ENCODE measurements at places on chromosomes 6 and 20.
A peak's percentile ranks its signal among the peaks of the same experiment; 100 is the strongest.

DNA sequence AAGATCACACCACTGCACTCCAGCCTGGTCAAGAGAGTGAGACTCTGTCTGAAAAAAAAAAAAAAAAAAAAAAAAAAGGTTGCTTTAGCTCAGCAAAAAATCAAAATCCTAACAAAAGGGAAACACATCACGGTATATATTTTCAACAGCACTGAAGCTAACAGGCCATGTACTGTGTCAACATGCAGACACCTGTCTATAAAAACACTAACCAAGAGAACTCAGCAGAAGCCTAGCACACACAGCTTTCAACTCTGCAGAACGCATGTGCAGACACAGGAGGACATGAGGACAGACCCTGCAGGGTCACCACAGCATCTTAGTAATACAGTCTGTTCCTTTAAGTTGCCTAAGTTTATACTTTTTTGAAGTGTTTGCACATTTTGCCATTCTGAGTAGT, 13.5 kb downstream of the NINL start:
- DNase-seq = no peak

GRCh38 chr6:143515061-143515760, 3.7 kb upstream of the FUCA2 start:
- DNase-seq = no peak

DNA sequence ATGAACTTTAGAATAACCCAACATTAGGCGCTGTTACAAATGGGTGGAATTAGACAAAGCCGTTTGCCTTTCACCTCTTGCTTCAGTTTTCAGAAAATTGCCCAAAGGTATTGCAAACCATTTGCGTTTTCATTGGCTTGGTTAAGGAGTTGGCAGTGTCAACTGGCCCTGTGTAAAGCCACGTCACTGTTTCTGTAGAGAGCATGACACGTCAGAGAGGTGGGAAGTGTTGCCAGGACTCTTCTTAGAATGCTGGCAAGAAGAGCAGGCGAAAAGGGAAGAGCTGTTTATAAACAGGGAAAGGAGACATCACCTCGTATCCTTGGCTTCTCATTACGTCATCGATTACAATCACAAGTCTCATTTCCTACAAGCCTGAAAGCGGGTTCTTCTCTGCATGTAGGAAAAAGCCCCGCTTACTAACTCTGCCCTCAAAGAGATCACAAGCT, 4.2 kb upstream of the IRF4 start:
- no peak for DNase-seq

DNA sequence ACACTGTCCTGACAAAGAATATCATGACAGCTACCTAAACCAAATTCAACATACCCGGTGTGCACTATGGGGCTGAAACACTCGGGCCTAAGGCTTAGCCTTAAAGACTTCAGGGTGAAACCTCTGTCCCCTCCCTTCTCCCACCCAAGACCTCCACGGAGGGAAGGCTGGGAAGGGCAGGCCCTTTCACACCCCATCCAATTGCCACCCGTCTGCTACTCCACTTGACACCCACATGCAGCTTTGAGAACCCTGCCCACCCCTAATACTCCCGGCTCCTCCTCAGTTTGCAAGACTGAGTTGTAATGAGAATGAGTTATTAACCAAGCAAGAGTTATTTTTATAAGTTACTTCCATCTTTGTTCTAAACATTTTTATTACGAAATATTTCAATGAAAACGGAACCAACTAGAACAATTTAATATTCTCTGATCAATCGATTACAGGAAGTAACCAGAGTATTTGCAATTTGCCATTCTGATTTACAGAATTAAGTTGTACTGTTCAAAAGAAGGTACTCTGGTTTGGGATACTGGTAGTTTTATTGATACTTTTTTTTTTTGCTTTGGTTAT, 3.7 kb downstream of the TAF4 start:
- DNase-seq = no peak

- DNase-seq = no peak
Measured at GRCh38 chr20:10540636-10541493, 105.8 kb downstream of the SLX4IP start.

DNA sequence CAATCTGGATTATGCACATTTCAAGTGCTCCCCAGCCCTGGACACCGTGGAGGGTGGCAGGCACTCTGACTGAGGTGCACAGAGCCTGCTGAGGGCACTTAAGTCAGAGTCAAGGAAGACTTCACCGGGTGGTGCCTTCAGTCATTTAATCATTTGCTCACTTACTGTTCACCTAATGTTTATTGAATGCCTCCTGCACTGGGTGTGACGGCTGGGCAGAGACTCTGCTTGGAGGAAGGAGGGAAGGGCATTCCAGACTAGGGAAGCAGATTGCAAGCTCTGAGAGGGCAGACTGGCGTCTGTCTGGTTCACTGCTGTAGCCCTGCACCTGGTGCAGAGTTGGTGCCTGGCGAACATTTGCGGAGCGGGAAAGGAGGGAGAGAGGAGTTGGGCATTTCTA, 54.2 kb upstream of the FAM83D start:
- no peak for DNase-seq

DNA sequence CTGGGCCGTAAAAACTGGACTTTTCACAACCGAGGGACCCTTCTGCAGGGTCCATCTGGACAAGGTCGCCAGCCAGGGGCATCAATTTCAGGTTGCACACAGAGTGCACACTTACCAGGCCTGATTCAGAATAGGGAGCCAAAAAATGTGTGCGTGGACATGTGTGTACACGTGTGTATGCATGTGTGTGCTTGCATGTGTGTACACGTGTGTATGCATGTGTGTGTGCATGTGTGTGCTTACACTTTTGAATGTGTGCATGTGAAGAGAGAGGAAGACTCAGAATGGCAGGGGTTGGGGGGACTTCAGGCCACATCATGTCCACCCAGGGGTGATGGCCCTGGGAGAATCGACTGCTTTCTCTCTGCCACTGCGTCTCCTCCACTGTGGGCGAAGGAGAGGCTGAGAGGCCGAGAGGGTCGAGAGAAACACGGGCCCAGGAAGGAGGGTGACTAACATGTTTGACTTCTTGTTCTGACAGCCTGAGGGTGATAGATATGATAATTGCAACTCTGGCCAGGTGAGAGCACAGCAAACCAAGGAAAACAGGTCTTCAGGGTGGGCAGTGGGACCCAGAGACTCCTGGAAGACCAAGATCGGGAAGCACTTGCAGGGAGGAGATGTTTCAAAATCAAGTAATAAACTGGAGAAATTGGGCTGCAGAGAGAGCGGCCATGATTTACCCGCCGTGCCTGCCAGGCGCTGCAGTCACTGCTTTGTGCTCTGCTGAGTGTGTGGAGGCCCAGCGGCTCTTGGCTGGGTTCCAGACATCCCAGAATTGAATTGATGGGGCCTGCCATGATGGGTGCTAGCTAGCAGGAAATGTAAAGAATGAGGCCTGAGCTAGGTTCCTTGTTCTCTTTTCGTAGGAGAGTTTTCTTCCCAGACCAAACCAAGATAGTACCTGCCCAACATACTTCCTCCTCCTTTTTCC, 310.8 kb downstream of the QKI start:
- DNase-seq = no peak

GRCh38 chr6:52519618-52520017, 57.2 kb downstream of the TRAM2 start:
- DNase-seq = no peak

- no peak for DNase-seq
Measured at GRCh38 chr6:33441457-33441856, 12.9 kb upstream of the ZBTB9 start.

GRCh38 chr6:145685932-145686331, 49.4 kb downstream of the EPM2A start:
- DNase-seq = no peak

DNA sequence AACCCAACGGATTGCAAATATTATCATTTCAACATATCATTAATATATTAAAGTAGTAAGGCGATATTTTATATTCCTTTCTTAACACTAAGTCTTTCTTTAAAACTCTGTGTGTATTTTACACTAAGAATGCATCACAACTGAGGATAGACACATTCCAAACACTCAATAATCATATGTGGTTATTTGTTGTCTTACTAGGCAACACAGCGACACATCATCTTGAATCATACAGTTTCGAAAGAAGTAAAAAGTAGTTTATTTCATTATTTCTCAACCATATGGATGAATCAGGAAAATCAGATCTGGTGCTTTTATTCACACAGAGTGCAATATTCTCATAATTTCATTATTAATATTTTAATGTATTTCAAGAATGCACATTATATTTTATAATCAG, 662.4 kb downstream of the EPHA7 start:
- no peak for DNase-seq

GRCh38 chr6:124927806-124928205, 34.4 kb upstream of the RNF217 start:
- DNase-seq = no peak

- no peak for DNase-seq
Measured at GRCh38 chr6:35036059-35036827, 104.9 kb downstream of the TCP11 start.

- DNase-seq = no peak
Measured at GRCh38 chr6:99080191-99080590, 132.4 kb upstream of the FBXL4 start.

DNA sequence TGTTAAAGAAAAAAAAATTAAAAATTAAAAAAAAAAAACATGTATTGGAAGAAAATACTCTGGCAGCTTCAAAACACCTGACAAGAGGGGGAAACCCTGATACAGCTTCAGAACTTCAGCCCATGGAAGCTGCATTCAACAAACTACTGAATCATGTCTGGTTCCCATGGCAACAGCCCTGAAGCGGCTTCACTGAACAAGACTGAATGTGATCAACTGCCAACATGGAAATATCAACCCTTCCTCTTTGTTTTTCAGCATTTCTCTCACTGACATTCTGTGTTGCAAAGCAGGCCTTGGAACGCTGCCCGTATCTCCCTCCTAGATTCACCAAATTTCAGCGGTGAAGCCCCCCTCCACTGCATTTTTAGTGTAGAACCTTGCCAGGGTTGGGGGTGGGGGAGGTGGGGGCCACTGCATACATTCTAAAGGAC, 91.3 kb upstream of the SHLD1 start:
- DNase-seq = no peak

DNA sequence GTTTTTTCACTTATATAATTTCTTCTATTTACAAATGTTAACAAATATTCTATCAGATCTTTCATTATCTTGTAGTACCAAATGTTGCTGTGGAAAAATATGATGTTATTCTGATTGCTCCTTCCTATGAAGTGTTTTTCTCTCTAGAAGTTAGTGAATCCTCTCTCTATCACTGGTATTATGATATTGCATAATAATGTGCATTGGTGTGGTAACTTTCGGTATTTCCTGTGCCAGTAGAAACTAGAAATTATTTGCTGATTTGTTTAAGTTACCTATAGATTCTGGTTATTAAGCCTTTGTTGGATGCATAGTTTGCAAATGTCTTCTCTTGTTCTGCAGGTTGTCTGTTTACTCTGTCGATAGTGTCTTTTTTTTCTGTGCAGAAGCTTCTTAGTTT, 342.5 kb downstream of the CENPW start:
- no peak for DNase-seq

GRCh38 chr20:25389858-25390537, 637 bp downstream of the ABHD12 start:
- DNase-seq = no peak

GRCh38 chr6:28258877-28259777, at the start of gene NKAPL:
Gene NKAPL (plus strand): TSS chr6:28259297. CDS start chr6:28259372, 75 bp downstream.
- DNase-seq = peak; percentile 43

- DNase-seq = no peak
Measured at GRCh38 chr20:35232575-35232974, 6.1 kb downstream of the MMP24 start.

- DNase-seq = no peak
Measured at GRCh38 chr6:39137245-39137644, 22.3 kb upstream of the SAYSD1 start.

DNA sequence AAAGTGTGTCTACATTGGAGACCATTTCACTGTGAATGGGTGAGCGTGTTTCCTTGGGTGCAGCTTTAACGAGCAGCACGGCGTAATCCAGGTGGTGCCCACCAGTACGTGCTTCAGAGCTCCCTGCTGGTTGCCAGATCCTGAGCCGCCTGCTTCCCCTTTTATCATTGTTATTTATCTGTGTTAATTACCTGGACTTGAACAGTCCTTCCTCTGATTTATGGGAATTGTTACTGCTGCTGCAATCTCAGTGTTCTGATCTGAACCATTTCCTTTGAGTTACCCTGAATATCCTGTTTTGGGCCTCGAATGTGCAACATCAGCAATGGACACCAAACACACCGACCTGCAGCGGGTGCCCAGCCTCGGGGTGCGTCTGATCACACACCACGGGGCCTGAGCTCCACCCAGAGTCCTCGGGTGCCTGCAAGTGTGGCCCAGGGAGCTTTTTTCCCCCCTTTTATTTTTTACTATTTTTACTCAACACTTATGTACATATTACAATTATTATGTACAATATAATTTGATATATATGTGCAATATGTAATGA, 81.3 kb downstream of the RPP40 start:
- no peak for DNase-seq

GRCh38 chr20:11791835-11792567, 125.7 kb upstream of the BTBD3 start:
- no peak for DNase-seq

- DNase-seq = peak; percentile 85
Measured at GRCh38 chr6:27374824-27375612, 13.5 kb upstream of the ZNF391 start.

DNA sequence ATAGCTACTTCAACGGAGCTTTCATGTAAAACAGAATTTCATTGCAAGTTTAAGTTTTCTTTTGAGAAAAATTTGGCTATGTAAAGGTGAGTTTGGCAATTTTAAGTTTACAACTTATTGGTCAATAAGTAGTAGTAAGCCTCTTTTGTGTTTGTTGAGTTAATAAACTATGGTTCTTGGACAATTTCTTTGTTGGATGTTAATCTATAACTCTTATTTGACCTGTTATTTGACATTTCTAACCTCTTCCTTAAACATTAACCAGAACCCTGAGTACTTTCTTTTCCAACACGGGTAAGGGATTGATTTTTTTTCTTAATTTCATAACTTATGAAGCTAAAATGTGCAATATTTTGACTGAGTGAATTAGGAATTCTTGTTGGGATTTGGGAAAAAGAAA, 354.4 kb downstream of the PRKN start:
- no peak for DNase-seq

- peak; percentile 75 for DNase-seq
Measured at GRCh38 chr6:34791701-34792604, at the start of gene BLTP3A. Gene BLTP3A (plus strand): TSS chr6:34792083. CDS start chr6:34792251, 168 bp downstream.

- no peak for DNase-seq
Measured at GRCh38 chr6:13355043-13355945, 27.0 kb upstream of the TBC1D7 start.

- DNase-seq = no peak
Measured at GRCh38 chr6:35973670-35974222, 50.7 kb downstream of the SLC26A8 start.

GRCh38 chr20:8389381-8390036, 257.4 kb downstream of the PLCB1 start:
- DNase-seq = no peak

- no peak for DNase-seq
Measured at GRCh38 chr6:90026216-90026615, 131.9 kb downstream of the GJA10 start.

DNA sequence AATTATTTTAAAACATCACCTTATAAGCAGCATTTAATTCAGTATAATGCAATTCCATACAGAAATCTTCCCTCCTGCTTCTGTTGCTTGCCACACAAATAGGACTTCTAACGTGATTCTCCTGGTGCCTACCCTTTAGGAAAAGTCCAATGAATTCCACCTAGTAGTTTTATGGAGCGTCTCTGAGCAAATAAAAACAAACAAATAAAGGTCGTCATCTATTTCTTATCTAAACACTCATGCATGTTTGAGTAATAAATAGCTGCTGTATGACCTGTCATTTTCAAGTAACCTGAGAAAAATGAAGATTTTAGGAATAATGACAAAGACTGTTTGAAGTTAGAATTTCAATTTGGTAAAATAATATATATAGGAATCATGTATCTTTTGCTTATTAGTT, 102.7 kb downstream of the BMP5 start:
- no peak for DNase-seq
